ENCODE measurements at places on chromosomes 3 and 15.

- no peak for DNase-seq
These were observed 57.4 kb downstream of the APBA2 start for GRCh38 chr15:28943146-28943545.

DNA sequence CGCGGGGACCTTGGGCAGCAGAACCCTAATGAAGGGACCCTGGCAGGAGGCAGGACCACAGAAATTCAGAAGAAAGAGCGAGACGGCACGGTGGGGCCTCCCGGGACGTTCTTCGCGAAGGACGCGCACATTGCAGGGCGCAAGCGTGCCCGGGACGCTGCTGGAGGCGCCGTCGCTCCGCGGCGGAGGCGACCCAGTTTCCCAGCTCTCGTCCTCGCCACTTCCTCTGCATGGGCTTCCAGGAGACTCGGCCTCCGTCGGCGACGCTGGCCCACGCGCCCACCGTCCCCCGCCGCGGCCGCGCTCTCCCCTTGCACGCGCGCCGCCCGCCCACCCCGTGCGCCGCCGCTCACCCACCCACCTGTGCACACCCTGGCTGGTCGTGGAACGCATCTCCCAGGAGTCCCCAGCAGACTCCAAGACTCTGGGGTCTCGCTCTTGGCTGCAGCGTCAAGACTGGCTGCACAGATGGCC, 31.8 kb upstream of the SMAD3 start:
- DNase-seq: no peak

GRCh38 chr3:114644367-114644766, 350.5 kb downstream of the TIGIT start:
- no peak for DNase-seq

GRCh38 chr3:95289295-95289694, 1226.4 kb downstream of the NSUN3 start:
- no peak for DNase-seq

GRCh38 chr15:93300796-93301195, 211.8 kb upstream of the RGMA start:
- DNase-seq: no peak

- no peak for DNase-seq
These were observed 337.8 kb upstream of the DNAJC19 start for GRCh38 chr3:181327349-181327748.

DNA sequence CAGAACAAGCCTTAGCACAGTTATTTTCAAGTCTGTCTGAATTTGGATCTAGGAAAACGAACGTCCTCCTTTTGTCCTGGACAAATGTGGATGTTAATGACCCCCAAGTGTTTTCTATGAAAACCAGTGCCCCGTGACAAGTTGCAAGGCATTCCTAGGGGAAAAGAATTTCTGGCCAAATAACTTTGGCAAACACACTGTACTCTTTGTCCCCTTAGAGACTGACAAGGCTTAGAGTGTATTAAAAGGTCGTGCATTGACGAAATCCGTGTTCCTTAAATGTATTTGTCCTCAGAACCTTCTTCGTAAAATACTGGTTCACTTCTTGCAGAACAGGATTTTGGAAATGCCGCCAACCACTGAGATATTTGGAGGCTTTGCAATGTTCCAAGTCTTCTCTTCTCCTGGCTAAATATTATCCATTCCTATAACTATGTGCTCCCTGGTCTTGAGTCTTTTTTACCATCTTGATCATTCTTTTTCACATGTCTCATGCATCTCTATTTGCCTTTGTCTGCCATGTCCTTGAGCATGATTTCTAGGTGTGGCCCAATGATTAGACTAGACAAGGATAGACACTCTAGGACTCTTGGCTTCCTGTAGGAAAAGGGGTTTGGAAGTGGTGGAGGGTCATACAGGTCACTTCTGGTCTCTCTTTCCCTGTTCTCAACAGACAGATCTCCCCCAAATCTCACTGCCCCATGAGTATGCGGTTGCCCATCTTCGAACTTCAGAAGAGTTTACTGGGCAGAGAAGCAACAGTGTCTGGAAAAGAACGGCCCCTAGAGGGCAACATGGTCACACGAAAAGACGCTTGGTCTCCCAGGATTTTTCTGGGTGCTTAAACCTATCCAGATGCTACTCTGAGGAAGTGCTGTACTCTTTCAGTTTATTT, 117.5 kb downstream of the EDEM1 start:
- peak; percentile 75 for DNase-seq

- no peak for DNase-seq
These were observed 43.2 kb downstream of the EHHADH start for GRCh38 chr3:185210621-185211142.

DNA sequence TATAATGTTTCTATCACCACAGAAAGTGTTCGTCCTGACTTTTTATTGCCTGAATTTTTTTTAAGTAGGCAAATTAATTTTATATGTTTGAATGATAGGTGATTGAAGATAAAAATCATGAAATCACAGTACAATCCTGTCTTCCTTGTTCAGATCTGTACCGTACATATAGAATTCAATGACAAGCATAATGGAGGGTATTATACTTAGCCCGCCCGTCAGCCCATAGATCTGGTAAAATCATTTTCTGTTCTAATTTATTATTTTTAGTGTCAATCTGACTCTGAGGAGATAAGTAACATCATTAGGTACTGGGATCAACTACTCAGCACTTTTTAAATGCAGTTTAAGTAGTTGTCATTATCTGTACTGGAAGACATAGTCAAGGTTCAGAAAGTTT, 269.9 kb downstream of the NR2F2 start:
- DNase-seq: no peak

- DNase-seq: no peak
These were observed 16.1 kb downstream of the MAP6D1 start for GRCh38 chr3:183809270-183809669.

All from suppressor macrophage treated with lipopolysaccharide for 4 hours (primary cell).